ENCODE measurements at places on chromosomes 4 and X.
A peak's percentile ranks its signal among the peaks of the same experiment; 100 is the strongest.

DNA sequence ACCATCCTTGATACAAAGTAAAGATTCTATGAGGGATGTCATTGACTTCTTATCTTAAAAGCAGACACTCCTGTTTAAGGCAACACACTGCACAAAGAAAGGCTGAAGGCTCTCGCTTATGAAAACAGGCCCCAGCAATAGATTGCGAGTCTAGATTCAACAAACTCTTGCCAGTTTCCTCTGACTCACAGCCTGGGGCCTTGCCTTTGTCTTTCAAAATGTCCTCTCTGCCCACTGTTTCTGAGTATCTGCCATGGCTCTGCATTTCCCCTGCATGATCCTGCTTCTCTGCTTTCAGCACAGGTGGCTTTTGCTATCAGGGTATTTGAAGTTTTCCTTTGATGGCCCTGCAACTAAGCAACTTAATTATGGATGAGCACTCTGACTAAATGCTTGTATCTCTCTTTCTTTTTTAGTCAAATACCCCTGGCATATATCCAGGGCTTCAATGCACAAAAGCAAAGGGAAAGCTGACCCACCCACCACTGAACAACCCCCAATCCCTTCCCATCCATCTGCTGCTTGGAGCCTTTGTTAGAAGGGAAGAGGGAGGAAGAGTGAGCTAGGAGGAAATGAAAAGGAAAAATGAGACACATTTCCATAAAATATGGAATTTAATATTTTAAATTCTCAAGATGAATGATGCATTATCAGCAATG is 32.2 kb downstream of the NDP start:
- DNase-seq = no peak

DNA sequence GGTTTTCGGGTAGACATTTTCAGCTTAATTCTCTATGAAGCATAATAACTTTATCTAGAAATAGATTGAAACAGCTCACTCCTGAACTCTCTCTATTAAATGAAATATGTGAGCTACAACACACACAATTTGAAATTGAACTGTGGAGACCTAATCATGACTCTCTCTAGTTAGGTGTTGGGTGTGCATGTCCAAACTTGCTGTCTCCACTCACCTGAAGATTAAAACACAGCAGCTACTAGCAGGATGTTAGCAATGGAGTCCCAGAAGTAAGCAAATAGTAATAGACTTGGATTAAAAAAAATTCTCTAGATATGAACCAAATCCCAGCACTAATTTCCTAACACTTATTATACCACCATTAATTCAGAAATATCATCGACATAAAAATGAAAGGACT is 173.1 kb downstream of the FSTL5 start:
- no peak for DNase-seq

DNA sequence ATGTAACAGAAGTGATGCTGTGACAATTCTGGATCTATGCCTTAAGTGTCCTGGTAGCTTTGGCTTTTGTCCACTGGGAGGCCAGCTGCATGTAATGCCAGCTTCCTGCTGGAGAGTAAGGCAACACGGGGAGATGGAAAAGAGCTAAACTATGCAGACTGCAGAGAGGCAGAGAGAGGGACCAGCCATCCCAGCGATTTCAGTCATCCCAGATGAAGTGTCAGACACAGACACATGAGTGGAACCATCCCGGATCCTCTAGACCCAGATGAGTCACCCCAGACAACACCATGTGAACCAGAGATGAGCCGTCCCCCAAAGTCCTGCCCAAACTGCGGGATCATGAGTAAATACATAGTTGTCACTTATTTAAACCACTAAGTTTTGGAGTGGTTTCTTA is 14.6 kb downstream of the SRPX start:
- no peak for DNase-seq

- DNase-seq = peak; percentile 49
These were observed 108.0 kb downstream of the TMEM131L start for GRCh38 chr4:153573881-153574802.

DNA sequence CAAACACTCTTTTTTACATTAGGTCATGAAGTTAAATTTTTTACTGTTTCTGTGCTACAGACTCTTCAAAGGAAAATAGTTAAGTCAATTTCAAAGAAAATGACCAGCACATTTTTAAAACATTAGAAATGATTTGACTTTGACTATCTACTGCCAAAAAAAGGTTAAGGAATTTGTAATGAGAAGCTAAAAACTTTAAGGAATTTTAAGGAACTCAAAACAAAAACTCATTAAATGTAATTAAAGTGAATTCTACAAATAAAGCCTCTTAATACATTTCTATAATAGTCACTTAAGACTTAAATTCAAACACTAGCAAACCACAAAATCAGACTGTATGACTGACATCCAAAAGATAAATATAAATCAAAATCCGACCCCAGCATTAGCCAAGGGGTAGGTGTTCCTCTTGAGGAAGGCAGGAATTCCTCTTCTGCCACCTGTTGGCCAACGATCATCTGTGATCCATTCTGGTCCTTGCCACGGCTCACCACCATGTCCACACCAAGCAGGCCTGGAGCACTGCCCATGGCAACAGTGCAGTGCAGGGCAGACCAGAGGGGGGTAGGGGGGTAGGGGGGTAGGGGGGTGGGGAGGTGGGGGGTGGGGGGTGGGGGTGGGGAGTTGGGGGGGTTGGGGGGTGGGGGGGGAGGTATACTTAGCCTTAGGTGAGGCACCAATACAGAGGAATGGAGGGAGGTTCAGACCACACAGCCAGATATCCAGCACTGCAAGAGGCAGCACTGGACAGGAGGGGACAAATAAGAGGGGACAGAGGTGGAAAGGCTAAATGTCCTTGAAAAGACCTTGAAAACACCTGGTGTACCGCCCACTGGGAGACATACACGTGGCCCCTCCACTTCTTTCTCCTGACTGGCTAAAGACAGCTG is 287.4 kb downstream of the CHIC1 start:
- DNase-seq = no peak

- no peak for DNase-seq
These were observed 192.3 kb downstream of the SPATA18 start for GRCh38 chr4:52243367-52243766.

- no peak for DNase-seq
These were observed 133.0 kb downstream of the PARM1 start for GRCh38 chr4:75065909-75066308.

- DNase-seq = no peak
These were observed 46.0 kb downstream of the ANKRD50 start for GRCh38 chr4:124666496-124666895.

Data from stimulated activated CD4-positive, alpha-beta T cell treated with anti-CD3 and anti-CD28 coated beads, Interleukin-4, amount 100 ng/mL, for 4 hours (primary cell).